ENCODE measurements at places on chromosomes 12 and 14. TPM values are rescaled to one million over a fixed set of nuclear protein-coding genes. Genes with fewer than 3 reads are reported as not detected.
A peak's percentile ranks its signal among the peaks of the same experiment; 100 is the strongest.

PPP1R36 gene
- total RNA-seq = 0.25 TPM

CLEC14A gene
- not detected for total RNA-seq

EML1 gene
- total RNA-seq = 0.36 TPM

IAPP gene
- not detected for total RNA-seq

TAS2R14 gene
- total RNA-seq = 0.68 TPM

RTRAF gene
- total RNA-seq = 235 TPM

GRCh38 chr14:57725399-57726077, 140.4 kb downstream of the SLC35F4 start:
- H3K4me3 ChIP-seq = no peak overlapping the region
- DNase-seq = no peak
- H3K27me3 ChIP-seq = peaks cover 8% of the 10 kb centered on the region

DNA sequence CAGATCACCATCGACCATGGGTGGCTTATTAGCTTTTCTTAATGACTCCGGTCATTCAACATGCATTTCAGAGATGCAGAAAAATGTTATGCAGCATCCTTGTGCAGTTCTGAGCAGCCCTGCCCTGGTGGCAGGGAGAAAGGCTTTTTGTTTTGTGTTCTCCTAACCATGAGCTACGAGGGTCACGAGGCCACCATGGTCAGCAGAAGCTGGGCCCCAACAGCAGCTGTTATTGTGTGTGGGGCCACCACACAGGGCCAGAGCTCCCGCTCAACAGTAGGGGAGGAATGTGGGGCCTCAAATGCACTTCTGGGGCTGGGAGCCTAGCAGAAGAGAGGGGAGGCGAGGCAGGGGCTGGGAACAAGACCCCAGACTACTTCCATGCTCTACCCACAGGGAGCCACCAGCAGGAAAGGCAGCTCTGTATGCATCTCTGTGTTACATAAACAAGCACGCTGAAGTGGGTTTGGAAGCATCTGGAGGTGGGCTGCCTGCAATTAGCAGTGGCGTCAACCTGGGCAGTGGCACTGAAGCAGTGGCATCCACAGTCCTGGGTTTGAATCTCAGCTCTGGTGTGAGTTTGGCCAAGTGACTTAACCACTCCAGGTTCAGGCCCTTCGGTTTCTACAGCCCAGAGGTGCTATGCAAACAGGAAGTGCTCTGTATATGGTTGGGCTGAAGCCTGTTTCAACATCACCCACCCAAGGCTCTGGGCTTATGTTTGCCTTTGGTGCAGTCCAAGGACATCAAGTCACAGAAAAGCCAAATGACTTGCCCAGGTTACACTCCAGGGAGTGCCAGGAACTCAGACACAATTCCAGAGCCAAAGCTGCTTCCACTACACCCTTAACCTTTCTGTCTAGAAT, 16.3 kb downstream of the GLTP start:
- no peaks in the 10 kb centered on the region for H3K36me3 ChIP-seq
- H3K27me3 ChIP-seq = no peaks in the 10 kb centered on the region
- DNase-seq = no peak
- H3K27ac ChIP-seq = no peak overlapping the region
- no peak overlapping the region for H3K4me3 ChIP-seq

GRCh38 chr14:61889914-61890351, 127.7 kb downstream of the SNAPC1 start:
- H3K4me1 ChIP-seq = peaks cover 16% of the 10 kb centered on the region
- peak overlapping the region; percentile 8 for H3K4me3 ChIP-seq
- peak overlapping the region; percentile 81 for H3K27ac ChIP-seq
- DNase-seq = peak; percentile 8
- peaks cover 5% of the 10 kb centered on the region for H3K27me3 ChIP-seq

- peak; percentile 31 for DNase-seq
- no peaks in the 10 kb centered on the region for H3K36me3 ChIP-seq
- no peaks in the 10 kb centered on the region for H3K27me3 ChIP-seq
Measured at GRCh38 chr12:614411-614970, 48.8 kb downstream of the NINJ2 start.

DNA sequence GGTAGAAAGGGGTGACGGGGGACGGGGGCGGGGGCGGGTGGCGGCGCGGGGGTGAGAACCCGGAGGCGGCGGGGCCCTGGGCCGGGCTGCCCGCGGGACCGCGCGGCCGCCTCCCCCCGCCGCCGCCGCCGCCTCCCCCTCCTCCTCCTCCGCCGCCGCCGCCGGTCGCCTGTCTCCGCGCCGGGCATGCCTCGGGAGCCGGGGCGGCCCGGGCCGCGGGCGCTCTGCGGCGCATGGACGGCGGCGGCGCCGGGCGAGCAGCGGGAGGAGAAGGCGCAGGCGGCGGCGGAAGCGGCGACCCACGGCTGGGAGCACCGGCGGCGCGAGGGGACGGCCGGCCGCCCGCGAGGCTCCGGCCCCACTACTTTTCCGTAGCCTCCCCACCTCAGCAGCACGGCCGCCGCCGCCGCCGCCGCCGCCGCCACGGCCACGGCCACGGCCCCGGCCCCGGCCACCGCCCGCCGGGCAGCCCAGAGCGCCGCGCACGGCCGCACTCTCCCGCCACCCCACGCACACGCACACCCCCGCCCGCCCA, at the start of gene NPAS3:
NPAS3 (plus strand) TSS at position 161 of the 535 bp plus-strand sequence.
- peaks cover 6% of the 10 kb centered on the region for H3K4me1 ChIP-seq
- peak; percentile 3 for DNase-seq
- no peak within 1 kb of the TSS for H3K27ac ChIP-seq
- peaks cover 78% of the 10 kb centered on the region for H3K27me3 ChIP-seq
- peak within 1 kb of the TSS; percentile 77 for H3K4me3 ChIP-seq
- no peaks in the 10 kb centered on the region for H3K36me3 ChIP-seq

- no peaks in the 10 kb centered on the region for H3K4me1 ChIP-seq
- no peak overlapping the region for H3K4me3 ChIP-seq
- H3K36me3 ChIP-seq = no peaks in the 10 kb centered on the region
- H3K27ac ChIP-seq = no peak overlapping the region
- no peaks in the 10 kb centered on the region for H3K27me3 ChIP-seq
Measured at GRCh38 chr12:3515506-3515905, 24.5 kb downstream of the PRMT8 start.

DNA sequence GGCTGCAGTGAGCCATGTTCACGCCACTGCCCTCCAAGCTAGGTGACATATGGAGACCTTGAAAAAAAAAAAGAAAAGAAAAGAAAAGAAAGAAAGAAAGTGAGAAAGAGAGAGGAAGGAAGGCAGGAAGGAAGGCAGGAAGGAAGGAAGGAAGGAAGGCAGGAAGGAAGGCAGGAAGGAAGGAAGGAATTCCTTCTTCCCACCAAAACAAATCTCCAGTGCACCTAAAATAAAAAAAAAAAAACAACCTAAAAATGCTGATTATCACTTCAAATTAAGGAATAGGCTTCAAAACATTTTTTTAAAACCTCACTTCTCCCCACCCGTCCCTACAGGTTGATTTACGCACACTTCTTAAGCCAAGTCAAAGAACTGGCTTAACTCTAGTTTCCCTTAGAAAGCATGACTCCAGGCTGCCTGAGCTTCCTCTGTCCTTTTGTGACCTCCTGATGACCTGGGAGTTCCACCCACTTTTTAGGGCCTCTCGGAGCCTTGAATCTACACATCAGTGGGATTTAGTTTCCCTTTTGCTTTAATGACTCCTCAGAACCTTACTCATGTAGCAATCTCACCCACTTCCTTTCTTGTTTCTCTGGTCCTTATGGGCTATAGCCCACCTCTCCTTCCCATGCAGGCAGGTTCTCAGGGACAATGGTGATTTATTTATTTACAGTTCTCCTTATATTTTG, 18.6 kb downstream of the DUSP6 start:
- no peak overlapping the region for H3K4me3 ChIP-seq
- peaks cover 2% of the 10 kb centered on the region for H3K36me3 ChIP-seq
- H3K27ac ChIP-seq = peak overlapping the region; percentile 78
- DNase-seq = peak; percentile 21
- H3K4me1 ChIP-seq = peaks cover 10% of the 10 kb centered on the region
- no peaks in the 10 kb centered on the region for H3K27me3 ChIP-seq

DNA sequence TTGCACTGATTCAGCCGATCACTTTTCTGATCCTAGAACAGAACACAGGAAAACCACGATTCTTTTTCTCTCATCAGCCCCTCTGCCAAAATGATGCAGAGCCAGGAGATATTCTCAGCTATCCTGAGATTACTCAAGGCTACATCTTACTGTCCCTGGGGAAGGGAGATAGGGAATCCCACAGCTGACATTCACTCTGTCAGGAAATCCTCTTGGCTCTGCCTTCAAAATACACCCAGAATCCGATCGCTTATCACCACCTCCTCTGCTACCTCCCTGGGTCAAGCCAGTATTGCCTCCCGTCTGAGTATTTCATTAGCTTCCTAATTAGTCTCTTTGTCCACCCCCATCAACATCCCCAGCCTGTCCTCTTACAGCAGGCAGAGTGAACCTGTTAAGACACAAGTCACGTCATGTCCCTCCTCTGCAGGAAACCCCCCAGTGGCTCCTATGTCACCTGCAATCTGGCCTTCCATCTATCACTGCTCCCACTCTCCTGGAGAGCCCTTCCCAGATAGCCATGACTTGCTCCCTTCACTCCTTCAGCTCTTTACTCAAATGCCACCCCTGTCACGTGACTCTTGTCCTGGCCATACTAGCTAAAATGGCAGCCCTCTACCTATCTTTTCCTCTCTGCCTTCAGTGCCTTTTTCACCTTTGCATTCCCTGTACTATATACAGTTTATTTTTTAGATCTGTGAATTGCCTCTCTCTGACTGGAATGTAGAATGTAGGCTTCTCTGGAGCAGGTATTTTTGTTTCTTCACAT, 70.3 kb downstream of the GALNT4 start:
- no peaks in the 10 kb centered on the region for H3K27me3 ChIP-seq
- H3K36me3 ChIP-seq = peaks cover 7% of the 10 kb centered on the region
- H3K27ac ChIP-seq = no peak overlapping the region
- no peak overlapping the region for H3K4me3 ChIP-seq

GRCh38 chr14:54138024-54138353, 181.4 kb upstream of the BMP4 start:
- peaks cover 5% of the 10 kb centered on the region for H3K27me3 ChIP-seq
- no peak overlapping the region for H3K27ac ChIP-seq
- no peak overlapping the region for H3K4me3 ChIP-seq
- no peaks in the 10 kb centered on the region for H3K36me3 ChIP-seq

GRCh38 chr14:106372870-106373652, 846.7 kb downstream of the TMEM121 start:
- H3K4me1 ChIP-seq = peaks cover 22% of the 10 kb centered on the region
- peaks cover 15% of the 10 kb centered on the region for H3K27me3 ChIP-seq
- H3K27ac ChIP-seq = no peak overlapping the region
- H3K36me3 ChIP-seq = no peaks in the 10 kb centered on the region
- peak; percentile 85 for DNase-seq

All from activated naive CD8-positive, alpha-beta T cell treated with anti-CD3 and anti-CD28 coated beads for 36 hours (primary cell).